Cardiac muscle cell (in vitro differentiated cells and primary cell): ENCODE measurements at places on chromosomes 12 and 14. TPM values are rescaled to one million over a fixed set of nuclear protein-coding genes. Genes with fewer than 3 reads are reported as not detected.

Gene TCL1A
- total RNA-seq, result not detected in 2 replicates

GRCh38 chr14:103538291-103539055 is 9.5 kb downstream of the TRMT61A start:
- DNase-seq, result no peak

DNA sequence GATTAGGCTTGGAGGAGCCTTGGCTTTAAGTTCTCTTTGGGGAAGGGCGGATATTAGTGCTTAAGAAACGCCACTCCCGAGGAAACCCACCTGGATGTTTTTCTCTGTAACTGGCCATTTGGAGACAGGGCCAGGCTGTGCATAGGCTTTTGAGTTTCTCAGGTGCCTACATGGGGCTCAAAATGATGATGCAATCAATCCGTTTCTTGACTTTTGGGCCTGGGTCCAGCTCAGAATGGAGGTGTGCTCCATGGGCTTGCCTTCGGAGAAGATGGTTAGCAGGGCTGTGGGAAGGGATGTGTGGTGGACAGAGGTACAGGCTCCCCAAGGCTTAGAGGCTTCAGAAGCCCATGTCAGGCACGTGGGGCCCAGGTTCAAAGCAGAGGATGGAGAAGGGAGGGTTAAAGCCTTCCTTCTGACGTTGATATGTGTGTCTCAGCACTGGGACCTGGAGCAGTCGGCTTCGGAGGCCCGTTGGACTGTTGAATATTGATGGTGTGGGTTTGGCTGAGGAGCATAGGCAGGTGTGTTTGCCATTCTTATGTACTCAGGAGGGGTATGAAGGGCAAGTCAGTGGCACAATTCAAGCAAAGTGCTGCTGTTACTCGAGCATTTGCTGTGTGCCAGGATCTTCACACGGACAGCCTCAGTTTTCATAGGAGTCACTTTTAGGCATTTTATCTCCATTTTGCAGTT is 82.8 kb downstream of the SLC25A47 start:
- no peak for DNase-seq

DNA sequence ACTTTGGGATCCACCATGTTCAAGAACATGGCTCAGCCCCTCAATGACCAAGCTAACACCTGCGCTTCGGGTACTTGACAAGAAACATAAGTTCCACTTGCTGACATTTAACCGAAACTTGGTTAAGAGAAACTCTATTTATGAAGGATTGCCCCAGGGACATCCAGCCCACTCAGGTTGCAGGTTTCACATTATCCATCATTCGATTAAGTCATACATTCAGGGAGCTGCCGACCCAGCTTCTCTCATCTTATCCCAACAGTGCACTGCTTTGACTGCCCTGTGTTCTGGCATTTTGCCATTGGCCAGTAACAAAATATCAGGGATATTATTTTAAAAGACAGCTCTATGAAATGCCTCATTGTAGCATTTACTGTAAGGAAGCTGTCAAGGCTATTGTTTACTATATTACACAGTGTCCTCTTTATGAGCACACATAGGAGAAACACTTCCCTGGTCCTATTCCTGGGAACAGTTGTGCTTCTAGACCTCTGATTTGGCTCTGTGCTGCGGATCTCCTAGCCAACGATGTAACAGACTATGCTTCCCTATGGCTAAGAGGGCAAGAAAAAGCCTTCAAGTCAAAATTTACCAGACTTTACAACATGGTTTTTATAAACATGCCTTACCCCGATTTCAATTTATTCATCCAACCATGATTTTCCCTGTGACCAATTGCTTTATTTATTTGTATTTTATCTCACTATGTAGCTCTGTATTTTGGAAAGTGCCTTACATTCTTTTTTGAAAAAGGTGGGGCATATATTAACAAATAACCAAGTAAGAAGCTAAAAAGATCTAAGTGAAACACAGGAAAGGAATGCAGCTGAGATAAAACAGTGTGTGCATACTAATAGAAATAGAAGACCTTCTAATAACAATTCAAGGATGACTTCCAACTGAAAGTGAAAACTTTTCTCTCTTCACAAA is 109.3 kb downstream of the ITPR2 start:
- DNase-seq, result peak; percentile 76

DNA sequence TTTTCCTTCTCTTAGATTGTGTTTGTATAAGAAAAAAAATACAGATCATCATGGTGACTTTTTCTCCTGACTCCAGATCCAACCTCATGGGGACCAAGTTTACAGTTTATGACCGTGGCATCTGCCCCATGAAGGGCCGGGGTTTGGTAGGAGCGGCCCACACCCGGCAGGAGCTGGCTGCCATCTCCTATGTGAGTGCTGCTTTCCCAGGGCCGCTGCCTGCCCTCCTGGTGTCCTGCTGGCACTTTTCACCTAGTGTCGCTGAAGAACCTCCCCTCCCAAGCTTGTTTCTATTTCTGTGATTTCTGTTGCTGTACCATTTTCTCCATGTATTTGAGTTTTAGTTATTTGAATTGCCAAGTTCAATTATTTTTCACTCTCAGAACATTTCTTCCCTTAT is 24.8 kb upstream of the TEAD4 start:
- DNase-seq, result no peak

DNA sequence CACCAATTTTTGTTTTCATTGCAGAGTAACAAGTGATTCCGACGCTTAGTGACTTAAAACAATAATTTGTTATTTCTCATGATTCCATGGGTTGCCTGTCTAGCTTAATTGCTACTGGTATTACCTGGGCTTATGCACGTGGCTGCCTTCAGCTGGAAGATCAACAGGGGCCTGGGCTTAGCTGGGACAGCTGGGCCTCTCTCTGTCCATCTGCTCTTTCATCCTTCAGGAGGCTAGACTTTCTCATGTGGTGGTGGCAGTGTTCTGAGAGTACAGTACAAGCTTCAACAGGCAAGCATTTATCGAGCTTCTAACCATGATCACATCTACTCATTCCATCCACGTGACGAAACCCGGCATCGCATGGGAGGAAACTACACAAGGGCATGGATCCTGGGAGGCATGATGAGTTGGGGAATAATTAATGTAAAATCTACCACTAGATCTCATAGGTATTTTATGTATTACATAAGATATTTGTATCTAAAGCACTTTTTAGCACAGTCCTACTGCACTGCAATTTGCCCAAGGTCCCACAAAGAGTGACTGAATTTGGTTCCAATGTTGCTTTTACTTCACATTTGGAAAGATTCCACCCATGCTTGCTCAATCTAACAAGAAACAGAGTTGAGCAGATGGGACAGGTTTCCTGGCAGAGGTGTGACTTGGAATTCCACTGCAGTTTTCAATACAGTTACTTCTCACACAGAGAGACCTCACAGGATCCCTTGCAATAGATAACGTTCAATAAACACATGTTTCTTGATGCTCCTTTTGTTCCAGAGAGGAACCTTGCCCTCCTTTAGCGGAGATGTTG is 153.1 kb upstream of the FRMD6 start:
- no peak for DNase-seq

GRCh38 chr12:106247674-106248311 is at the start of gene CKAP4:
Gene CKAP4, minus strand, starts transcription at chr12:106248020. Its CDS starts 169 bp downstream, at chr12:106247851.
- DNase-seq, result peak; percentile 92

Gene EIF2B1
- 129 and 144 TPM in 2 replicates for total RNA-seq
